ENCODE measurements at places on chromosomes 4 and X.
A peak's percentile ranks its signal among the peaks of the same experiment; 100 is the strongest.

- no peak for DNase-seq
These were observed 803.0 kb downstream of the DMD start for GRCh38 chrX:32408389-32408788.

DNA sequence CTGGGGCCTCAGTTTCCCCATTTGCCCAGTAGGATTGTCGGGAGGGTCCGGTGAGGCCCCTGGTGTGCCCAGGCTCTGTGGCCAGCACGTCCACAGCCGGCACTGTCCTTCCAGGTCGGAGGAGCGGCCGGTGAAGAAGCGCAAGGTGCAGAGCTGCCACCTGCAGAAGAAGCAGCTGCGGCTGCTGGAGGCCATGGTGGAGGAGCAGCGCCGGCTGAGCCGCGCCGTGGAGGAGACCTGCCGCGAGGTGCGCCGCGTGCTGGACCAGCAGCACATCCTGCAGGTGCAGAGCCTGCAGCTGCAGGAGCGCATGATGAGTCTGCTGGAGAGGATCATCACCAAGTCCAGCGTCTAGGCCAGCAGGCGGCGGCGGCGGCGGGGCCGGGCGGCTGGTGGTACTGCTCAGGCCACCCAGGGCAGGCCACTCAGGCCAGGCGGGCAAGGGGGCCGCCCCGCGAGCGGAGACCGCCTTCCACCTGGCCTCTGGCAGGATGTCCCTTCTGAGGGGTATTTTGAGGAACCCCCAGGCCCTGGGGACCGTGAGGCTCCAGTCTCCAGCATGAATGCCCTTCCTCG is 6.7 kb downstream of the MSANTD1 start:
- no peak for DNase-seq

DNA sequence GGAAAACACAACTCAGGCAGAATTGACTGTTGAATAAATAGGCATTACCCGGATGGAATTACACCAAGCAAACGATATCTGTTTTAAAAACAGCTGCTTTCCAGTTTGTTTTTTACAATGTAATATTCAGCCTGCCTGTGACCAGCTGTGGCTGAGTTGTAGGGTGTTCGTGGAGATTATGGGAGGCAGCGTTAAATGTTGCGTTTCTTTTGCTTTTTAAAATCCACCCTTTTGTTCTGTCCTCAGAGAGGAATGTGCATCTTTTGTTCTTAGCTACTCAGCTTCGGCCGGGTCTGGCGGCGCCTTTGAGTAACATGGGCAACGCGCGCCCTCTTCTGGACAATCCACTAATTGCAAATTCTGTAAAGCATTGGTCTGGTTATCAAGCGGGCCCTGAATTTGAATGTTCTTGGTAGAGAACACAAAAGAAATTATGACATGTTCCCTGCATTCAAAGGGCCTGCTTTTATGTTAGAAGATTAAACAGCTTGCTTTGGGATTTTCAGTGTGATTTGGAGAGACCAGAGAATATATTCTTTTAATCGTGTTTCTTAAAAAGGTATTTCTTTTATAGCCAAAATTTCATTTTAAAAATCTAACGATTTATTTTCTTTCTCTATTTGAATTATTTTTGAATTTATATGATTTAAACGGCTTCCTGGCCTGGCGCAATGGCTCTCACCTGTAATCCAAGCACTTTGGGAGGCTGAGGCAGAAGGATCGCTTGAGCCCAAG is 76.3 kb upstream of the TRIM2 start:
- DNase-seq = peak; percentile 86

- DNase-seq = no peak
These were observed 98.2 kb upstream of the HHIP start for GRCh38 chr4:144547678-144548298.

GRCh38 chr4:76993787-76994641 is 44.5 kb downstream of the SEPTIN11 start:
- no peak for DNase-seq

- DNase-seq = no peak
These were observed 144.7 kb upstream of the SMIM10 start for GRCh38 chrX:134846042-134846441.

GRCh38 chr4:92265021-92265420 is 38.7 kb upstream of the GRID2 start:
- DNase-seq = no peak

GRCh38 chr4:151144329-151145072 is 45.1 kb downstream of the RPS3A start:
- DNase-seq = no peak

DNA sequence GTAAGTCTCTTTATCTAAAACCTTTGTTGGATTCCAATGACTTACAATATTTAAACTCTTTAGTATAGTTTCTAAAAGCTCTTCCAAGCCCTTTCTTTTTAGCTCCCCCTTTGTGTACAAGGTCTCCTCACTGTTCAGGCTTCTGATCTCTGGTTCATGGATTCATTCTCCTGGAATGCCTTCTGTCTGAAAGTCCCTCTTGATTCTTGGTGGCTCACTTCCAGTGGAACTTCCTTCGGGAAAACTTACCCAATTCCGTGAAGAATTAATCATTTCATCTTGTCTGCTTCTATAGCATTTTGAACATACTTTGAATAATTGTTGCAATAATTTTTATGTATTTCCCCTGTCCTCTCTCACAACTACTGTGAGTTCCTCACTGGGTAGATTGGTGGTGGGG is 3.6 kb downstream of the ARHGAP24 start:
- DNase-seq = no peak

GRCh38 chr4:33386764-33387163 is 2666.6 kb downstream of the PCDH7 start:
- no peak for DNase-seq

DNA sequence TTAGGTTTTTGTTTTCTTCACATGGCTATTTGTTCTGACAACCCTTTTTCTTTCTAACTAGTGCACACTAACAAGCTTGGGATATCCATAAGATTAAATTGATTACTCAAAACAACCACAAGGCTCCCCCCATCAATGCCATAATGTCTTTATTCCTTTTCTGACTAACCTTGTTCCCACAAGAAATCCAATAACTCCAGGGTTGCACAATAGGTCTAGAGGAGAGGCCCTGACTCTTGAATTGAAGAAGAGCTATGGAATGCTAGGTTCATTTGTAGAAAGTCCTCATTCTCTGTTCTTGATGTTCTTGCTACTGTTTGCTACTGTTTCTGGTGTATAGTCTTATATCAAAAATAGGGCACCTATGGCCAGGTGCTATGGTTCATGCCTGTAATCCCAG is 71.0 kb downstream of the PRRG1 start:
- DNase-seq = no peak
